SJSA1 (cell line): ENCODE measurements at places on chromosomes 16 and 17. TPM values are rescaled to one million over a fixed set of nuclear protein-coding genes. Genes with fewer than 3 reads are reported as not detected.

- no peaks in the 10 kb centered on the region for H3K27me3 ChIP-seq
- peak overlapping the region; percentile 85 for H3K27ac ChIP-seq
- H3K36me3 ChIP-seq, result no peaks in the 10 kb centered on the region
- H3K4me3 ChIP-seq, result peak overlapping the region; percentile 5; the same call in 1 of the 2 replicates
- peaks cover 31% of the 10 kb centered on the region for H3K4me1 ChIP-seq
Observed at GRCh38 chr16:81945665-81946064, 65.6 kb downstream of the SDR42E1 start.

DNA sequence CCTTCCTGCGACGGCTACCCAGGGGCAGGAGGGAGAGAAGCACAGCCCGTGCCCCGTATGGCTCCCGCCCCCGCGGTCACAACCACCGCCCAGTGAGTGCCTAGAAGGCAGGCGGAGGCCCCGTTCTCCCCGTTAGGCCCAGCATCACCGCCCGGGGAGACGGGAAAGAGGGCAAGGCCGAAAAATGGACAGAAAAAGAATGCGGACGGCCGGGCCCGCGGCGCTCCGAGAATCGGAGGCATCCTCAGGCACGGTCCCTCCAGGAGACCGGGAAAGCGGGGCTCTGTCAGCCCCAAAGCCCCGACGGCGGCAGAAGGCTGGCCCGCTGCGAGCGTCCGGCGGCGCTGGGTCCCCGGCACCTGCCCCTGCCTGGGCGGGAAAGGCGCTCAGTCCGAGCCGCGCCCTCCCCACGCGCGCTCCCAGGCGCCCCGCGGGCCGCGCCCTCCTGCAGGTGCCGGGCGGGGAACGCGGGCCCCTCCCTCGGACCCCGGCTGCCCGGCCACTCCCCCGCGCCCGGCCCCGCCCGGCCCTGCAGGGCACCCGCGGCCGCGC is 407 bp downstream of the MCRIP1 start:
- H3K27me3 ChIP-seq, result no peaks in the 10 kb centered on the region
- DNase-seq, result peak; percentile 58
- peaks cover 29% of the 10 kb centered on the region for H3K4me1 ChIP-seq
- peak overlapping the region; percentile 87 for H3K4me3 ChIP-seq

GRCh38 chr17:45018848-45019711 is 32.4 kb downstream of the DCAKD start:
- H3K4me3 ChIP-seq, result peak overlapping the region; percentile 48
- H3K4me1 ChIP-seq, result peaks cover 24% of the 10 kb centered on the region
- peaks cover 15% of the 10 kb centered on the region for H3K36me3 ChIP-seq
- DNase-seq, result peak; percentile 65
- peak overlapping the region; percentile 18; the same call in 1 of the 2 replicates for H3K27ac ChIP-seq
- H3K27me3 ChIP-seq, result no peaks in the 10 kb centered on the region

Gene KRT33B
- 0.21 and 0.72 TPM in 2 replicates for total RNA-seq

GRCh38 chr17:57531648-57532504 is 213.2 kb downstream of the CCDC182 start:
- no peak overlapping the region for H3K4me3 ChIP-seq
- peaks cover 24% of the 10 kb centered on the region for H3K4me1 ChIP-seq
- DNase-seq, result no peak
- H3K27me3 ChIP-seq, result no peaks in the 10 kb centered on the region
- H3K36me3 ChIP-seq, result no peaks in the 10 kb centered on the region

DNA sequence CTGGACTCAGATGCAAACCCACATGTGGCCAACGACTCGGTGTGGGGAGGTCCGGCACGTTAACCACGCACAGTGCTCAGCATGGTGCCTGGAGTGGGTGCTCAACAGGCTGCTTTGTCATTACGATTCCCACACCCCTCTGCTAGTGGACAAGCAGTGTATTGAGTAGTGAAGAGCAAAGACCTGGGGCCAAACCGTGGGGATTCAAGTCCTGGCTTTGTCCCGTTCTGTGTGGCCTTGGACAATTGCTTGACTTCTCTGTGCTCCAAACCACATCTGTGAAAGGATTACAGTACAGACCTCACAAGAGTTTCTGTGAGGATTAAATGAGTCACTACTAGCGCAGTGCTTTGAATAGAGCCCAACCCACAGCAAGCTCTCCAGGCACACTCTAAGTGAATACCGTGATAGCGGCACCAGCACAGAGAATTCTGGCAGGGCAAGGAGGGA is 33.8 kb downstream of the TRPV2 start:
- no peaks in the 10 kb centered on the region for H3K27me3 ChIP-seq
- peaks cover 22% of the 10 kb centered on the region for H3K4me1 ChIP-seq
- DNase-seq, result no peak
- no peak overlapping the region for H3K4me3 ChIP-seq
- peaks cover 67% of the 10 kb centered on the region for H3K36me3 ChIP-seq

GRCh38 chr16:49620158-49620868 is 235.6 kb downstream of the ZNF423 start:
- peaks cover 30% of the 10 kb centered on the region for H3K4me1 ChIP-seq
- DNase-seq, result peak; percentile 87
- H3K27ac ChIP-seq, result peak overlapping the region; percentile 46

- H3K4me1 ChIP-seq, result no peaks in the 10 kb centered on the region
- H3K4me3 ChIP-seq, result no peak overlapping the region
- peaks cover 4% of the 10 kb centered on the region; the same call in 1 of the 2 replicates for H3K27me3 ChIP-seq
- no peak overlapping the region for H3K27ac ChIP-seq
- no peak for DNase-seq
Observed at GRCh38 chr17:6170349-6170748, 100.2 kb downstream of the WSCD1 start.

- H3K36me3 ChIP-seq, result no peaks in the 10 kb centered on the region
- no peaks in the 10 kb centered on the region for H3K27me3 ChIP-seq
- DNase-seq, result no peak
- H3K4me3 ChIP-seq, result no peak overlapping the region
- H3K27ac ChIP-seq, result no peak overlapping the region
Observed at GRCh38 chr16:892536-893255, 78.1 kb downstream of the LMF1 start.
